ENCODE measurements at places on chromosomes 7 and 10.

DNA sequence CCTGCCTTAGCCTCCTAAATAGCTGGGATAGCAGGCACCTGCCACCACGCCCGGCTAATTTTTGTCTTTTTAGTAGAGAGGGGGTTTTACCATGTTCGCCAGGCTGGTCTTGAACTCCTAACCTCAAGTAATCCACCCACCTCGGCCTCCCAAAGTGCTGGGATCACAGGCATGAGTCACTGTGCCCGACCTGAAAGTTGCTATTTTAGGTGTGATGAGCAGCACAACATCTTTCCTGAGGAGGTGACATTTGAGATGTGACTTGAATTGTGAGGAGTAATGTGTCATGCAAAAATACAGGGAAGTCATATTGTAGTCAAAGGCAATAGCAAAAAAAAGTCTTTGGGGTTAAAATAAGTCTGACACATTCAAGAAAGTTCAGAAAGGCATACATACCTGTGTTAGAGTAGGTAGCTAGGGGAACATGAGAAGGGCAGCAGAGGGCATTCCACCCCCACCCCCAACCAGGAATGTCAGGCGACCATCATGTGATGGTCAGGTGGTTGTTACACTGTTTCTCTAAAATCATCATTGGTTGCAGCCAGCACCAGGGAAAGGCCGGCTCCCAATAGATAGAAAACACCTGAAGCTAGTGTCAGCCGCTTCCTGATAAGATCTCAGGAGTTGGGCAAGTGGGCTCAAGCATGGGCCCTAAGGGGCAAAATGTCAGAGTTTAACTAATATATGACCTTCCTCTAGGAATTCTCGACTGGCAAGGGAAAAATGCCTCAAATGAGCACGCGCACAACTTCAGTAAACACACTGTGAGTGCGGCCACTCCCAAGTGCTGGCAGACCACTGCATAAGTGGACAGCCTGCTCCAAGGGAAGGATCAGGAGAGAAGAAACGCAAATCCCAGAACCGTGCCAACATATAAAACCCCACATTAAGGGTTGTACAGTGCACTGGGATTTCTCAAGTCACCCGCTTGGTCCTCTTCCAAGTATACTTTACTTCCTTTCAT, at the start of gene TACC2:
Gene TACC2 (plus strand): TSS at position 803 of the 964 bp plus-strand sequence. CDS start 32,819 bp downstream, outside the sequence.
- DNase-seq, result no peak

DNA sequence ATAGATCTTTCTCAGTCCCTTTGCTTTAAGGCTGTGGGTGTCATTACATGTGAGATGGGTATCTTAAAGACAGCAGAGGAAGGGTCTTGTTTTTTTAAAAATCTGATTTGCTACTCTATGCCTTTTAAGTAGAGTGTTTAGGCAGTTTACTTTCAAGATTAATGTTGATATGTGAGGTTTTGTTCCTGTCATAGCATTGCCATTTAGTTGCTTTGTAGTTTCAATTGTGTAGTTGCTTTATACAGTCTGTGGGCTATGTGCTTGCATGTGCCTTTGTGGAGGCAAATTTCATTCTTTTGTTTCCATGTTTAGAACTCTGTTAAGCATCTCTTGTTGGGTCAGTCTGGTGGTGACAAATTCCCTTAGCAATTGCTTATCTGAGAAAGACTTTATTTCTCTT, 54.6 kb downstream of the ZNF783 start:
- DNase-seq, result no peak

DNA sequence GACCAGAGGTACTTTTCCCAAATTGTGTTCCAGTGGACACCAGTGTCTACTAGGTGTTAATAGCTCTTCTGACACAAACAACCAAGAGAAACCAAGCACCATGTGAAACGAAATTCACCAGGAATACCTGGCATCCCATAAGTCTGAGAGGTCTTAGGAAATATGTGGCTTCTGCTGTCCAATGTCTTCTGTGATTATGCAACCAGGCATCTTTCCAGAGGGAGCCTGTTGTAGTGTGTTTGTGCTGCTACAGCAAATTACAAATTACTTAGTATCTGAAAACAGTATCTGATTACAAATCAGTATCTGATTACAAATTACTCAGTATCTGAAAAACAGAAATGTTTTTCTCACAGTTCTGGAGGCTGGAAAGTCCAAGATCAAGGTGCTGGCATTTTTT, 133.6 kb upstream of the NPVF start:
- DNase-seq, result no peak

DNA sequence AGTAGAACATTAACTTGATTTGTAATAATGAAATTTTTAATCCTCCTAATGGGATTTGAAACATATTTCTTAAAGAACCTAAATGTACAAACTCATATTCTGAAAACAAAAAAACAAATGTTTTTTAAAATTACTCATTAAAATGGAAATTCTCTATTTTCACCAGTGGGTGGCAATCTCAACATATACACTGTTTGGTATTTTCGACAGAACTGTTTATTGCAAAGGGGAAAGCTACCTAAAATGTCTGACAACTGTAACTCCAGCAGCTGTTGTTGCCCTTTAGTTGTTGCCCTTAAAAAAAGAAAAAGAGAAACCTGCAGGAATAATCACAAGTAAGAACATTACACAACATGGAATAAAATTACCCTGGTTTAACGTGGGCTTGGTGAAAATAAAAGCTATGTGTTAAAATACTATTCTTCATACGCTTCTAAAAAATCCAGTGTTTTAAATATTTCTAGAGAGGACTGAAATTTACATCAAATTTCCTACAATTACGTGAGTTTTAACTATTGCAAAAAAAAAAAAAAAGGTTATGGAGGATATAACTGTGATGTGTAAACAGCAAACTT, 54.5 kb downstream of the COL1A2 start:
- no peak for DNase-seq

- DNase-seq, result no peak
Measured at GRCh38 chr7:44486693-44487092, 3.8 kb downstream of the NUDCD3 start.

- no peak for DNase-seq
Measured at GRCh38 chr10:66627156-66627555, 298.7 kb upstream of the LRRTM3 start.

Data from upper lobe of left lung (tissue), 6 donors.